ENCODE measurements at places on chromosomes 2 and 18. TPM values are rescaled to one million over a fixed set of nuclear protein-coding genes. Genes with fewer than 3 reads are reported as not detected.
A peak's percentile ranks its signal among the peaks of the same experiment; 100 is the strongest.

Gene TUBA4B
- not detected for total RNA-seq

Gene BMP10
- not detected for total RNA-seq

Gene PLCL1
- total RNA-seq: not detected

- no peak for DNase-seq
These were observed 605.6 kb upstream of the SETBP1 start for GRCh38 chr18:44075038-44075437.

GRCh38 chr18:61935362-61935761 is 42.6 kb upstream of the RNF152 start:
- no peak for DNase-seq

DNA sequence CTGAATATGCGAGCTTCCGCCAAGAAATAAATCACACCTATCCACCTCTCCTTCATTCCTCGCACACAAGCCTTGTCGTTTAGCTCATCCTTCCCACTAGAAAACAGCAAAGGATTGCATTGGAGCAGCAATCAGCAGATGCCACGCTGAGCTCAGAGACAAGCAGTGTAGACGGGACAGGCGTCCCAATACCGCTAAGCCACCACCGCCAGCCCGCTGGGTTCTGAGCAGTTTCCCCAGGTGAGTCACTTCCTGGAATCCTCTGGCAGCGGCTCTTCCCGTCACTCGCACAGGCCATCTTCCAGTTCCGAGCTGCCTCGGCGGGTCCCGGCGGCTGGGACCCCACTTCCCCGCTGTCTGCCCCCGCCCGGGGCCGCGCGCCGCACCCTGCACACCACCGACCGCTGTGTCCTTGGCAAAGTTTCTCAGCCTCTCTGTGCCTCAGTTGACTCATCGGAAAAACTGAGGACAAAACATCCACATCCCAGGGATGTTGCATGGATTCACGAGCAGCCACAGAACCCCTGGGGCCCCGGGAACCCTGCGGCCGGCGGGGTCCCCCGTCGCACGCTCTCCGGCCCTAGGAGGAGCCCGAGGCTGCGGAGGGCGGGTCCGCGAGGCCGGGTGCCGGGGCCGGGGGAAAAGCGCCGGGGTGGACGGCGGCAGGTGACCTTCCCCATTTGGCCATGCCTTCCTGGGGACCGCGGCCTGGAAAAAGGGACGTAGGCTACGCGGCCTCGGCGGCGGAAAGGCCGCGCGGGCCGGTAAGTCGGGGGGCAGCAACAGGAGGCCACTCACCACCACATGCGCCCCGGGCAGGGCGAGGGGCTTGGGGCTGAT is 573 bp downstream of the KDSR start:
- DNase-seq: peak; percentile 83

DNA sequence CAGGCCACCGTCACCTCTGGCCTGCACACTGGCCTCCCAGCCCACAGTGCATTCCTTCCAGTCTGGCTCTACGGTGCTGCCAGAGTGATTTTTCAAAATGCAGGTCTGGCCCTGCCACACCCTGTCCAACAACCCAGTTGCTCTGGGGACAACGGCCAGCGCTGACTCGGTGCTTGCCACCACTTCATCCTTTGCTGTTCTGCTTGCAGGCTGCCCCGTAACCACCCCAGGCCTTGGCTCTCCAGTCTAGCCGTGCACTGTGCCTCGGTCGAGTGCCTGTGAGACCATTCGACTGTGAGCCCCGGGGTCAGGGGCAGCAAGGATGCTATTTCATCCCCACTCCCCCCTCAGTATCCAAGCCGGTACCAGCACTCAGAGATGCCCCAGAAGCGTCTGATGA is 262.6 kb downstream of the KLHL29 start:
- DNase-seq: no peak

DNA sequence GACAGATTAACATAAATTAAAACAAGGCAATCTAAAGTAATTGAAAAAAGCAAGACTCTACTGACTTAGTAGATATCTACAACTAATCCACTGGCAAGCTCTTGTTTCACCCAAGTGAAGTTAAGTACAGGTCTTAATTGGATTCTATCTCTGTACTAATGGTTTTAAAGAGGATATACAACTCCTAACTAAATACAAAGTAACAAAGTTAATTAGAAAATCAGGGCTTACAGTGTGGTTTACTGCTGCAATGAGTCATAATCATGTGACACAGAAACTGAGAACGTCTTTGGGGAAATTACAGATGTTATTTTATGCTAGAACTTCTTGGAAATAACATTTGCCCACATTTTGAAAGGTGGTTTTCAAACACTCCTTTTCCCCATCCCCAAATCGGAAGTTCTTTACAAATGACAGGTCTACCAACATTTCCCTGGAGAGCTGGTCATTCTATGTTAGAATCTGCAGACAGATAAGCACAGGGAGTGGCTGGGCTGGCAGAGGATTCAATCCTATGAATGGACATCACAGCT is 245.3 kb downstream of the STK39 start:
- peak; percentile 9 for DNase-seq
